ENCODE measurements at places on chromosomes 7 and 10.

DNA sequence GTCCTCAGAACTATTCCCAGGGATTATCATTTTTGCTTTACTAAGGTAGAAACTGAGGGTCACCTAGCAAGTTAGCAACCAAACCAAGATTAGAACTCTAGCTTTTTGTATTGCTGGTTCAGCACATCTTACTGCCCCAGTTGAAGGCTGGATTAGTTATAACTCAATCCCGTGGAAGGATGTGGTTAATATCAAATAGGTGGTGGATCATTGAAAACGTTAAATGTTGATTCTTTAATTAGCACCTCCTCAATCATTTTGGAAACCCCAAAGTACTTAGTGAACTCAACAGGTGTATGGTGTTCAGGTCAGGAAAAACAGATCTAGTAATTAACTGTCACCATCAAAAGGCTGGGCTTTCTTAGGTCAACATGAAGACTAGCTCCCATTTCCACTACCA lies 152.4 kb downstream of the ARID5B start:
- no peak for DNase-seq

- no peak for DNase-seq
These were observed 19.4 kb upstream of the TNS3 start for GRCh38 chr7:47601119-47601880.

DNA sequence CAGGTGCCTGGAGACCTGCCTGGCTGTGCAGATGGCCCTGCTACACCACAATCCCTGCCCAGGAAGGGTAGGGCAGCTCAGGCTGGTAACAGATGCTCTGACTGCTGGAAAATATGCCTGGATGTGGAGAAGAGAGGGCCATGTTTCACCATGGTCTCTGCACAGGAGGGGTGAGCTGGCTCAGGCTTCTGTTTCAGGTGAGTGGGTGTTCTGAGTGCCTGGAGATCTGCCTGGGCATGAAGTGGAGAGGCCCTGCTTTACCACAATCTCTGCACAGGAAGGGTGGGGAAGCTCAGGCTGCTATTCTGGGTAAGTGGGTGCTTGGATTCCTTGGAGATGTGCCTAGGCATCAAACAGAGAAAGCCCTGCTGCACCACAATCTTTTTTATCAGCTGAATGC lies 350.1 kb downstream of the KIF20B start:
- no peak for DNase-seq

DNA sequence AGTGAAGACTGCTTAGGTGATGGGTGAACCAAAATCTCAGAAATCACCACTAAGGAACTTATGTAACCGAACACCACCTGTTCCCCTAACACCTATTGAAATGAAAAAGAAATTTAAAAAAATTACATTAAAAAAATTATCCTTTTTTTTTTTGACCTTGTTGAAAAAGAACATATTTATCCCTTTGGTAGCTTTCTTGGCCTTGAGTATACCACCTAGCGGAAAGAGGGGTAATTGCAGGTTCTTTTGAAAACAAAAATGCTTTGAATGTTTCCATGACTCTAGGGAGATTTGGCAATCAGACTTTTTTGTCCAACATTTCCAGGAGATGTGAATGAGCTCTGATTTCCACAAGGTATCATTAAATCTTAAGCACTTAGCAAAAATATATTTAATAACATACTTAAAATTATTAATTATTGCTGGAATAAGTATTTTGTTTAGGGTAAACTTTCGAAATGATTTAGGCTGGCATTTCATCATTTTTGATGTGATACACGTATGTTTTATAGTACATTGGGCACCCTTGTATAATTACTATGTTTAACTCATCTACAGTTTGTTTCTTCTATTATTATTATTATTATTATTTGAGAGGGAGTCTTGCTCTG lies 47.0 kb upstream of the ELMO1 start:
- DNase-seq, result peak; percentile 4

GRCh38 chr7:123432601-123433000 lies 101.8 kb downstream of the IQUB start:
- no peak for DNase-seq

DNA sequence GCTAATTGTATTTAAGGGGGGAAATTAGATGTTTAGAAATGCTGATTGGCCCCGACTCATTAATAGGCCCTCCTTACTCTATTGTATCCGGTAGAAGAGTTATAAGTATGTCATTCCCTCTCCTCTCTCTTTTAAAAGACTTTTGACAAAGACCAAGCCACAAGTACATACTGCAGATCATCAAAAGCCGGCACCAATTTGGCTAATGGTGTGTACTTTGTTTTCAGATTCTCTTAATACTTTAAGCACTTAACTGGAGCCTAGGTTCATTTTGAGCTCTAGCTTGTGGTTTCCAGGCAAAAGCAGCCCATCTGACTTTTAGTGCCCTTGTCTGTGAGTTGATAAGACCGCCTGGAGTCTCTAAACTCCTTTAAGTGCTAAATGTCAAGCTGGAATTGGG lies 210.0 kb upstream of the LYZL1 start:
- no peak for DNase-seq

DNA sequence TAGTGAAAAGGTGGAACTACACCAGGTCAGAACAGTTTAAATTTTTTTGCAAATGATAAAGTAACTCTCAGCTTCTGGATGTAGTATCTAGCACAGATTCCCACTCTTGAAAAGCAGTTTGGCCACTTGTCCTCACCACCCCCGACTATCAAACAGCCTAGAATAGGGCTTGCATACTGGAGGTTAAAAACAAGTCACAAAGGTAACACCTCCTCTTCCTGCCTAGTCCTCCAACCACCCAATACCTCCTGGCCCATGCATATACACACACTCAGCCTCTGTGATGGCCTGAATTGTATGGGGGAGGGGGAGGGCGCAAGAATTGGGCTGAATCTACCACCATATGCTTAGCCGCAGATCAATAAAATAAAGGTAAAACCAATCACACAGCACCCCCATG lies 5.7 kb downstream of the SKAP2 start:
- no peak for DNase-seq

DNA sequence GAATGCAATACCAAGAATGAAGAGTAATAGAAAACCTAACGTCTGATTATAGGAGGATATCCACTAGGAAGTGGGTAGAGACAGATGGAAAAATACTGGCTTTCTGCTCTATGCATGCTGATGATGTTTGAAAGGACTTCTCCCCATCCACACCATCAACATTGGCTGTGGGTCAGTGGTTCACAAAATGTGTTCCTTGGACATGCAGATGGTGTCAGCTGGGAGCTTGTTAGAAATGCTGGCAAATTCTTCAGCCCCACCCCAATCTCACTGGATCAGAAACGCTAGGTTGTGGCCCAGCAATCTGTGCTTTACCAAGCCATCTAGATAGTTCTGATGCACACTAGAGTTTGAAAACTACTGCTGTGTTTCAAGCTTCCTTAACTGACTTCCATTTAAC lies 164.1 kb downstream of the PPP1R17 start:
- no peak for DNase-seq

DNA sequence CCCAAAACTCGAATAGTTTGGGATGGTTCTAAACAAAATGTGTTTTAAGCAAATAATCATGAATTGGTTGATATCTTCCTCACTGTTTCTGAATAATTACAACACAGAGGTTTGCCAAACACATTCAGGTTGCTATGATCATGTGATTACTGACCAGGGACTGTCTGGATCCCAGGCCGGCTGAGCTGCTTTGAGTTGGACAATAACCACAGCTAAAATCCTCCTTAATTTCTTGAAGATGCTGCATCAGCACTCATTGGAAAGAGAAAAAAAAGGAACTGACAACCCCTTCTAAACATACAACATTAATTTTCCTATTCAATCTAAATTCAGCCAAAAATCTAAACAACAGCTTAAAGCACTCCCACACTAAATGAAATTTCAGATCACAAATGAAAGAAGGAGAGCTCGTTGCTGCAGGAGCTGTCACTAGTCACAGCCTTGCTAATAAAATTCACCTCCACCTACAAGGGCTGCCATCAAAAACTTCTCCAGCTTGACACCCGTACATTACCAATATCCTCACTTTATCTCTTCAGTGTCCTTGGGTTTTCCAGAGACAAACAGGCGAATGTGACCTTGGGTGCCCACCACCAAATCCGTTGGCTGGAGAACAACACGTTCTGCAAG lies 560.2 kb downstream of the KCNMA1 start:
- no peak for DNase-seq

GRCh38 chr10:22752272-22752889 lies 38.0 kb upstream of the PIP4K2A start:
- no peak for DNase-seq

DNA sequence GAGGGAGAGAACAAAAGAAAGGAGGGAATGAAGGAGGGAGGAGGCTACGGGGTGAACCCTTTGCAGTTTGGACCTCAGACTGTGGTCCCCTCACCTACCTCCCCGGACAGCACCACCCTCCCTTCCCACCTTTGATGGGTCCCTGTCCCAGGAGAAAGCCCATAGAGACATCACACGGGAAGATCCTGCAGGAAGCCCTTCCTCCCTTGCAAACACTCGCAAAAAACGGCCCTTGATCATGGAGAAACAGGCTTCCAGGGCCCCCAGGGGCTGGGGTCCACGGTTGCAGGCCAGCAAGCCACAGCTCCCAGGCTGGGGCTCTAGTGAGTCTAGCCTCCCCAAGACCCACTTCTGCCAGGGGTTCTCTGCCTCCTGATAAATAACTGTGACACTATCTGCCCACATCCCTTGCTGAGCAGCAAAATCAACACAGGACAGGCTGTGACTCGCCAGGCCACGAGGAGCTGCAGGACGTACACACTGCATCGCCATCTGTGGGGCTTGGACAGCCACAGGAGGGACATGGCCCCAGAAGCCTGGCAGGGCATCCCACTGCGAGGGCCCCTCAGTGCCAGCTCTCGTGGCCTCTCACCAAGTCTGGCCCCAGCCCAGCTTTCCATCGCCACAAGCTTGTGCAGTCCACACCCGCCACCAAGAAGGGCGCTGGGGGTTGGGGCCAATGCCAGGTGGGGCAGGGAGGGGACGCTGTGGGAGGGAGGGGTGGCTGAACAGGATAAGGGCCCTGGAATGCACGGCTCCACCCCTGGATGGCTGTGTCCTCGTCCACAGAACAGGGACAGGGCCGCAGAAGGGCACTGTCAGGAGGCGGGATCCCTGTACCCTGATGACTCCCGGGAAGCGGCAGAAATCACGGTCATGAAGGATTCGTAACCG lies 34.2 kb downstream of the PDGFA start:
- no peak for DNase-seq

GRCh38 chr7:18975689-18976280 lies 141.7 kb downstream of the TWIST1 start:
- no peak for DNase-seq

DNA sequence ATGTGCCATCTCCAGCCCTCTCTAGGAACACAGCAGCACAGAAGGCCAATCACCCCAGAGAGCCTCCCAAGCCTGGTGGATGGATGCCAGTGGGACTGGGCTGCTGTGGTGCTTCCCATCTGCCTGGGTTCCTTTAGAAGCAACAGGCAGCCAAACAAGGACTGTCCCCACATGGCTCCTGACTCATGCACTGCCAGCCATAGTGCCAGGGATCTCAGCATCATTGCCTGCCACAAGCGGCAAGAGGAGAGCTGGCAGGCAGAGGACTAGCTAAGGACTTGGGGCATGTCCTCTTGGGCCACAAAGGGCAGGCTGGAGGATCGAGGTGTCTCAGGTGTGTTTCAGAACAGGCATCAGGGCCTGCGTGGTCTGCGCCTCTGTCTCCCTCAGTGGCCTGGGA lies 23.4 kb upstream of the FIGNL1 start:
- DNase-seq, result no peak

- DNase-seq, result no peak
These were observed 58.2 kb downstream of the ENTPD1 start for GRCh38 chr10:95814011-95814727.

GRCh38 chr7:129635300-129636029 lies 23.9 kb downstream of the NRF1 start:
- DNase-seq, result no peak

GRCh38 chr10:25614652-25615051 lies 319.4 kb upstream of the MYO3A start:
- DNase-seq, result no peak

GRCh38 chr7:156001496-156002260 lies 189.4 kb upstream of the SHH start:
- DNase-seq, result no peak

DNA sequence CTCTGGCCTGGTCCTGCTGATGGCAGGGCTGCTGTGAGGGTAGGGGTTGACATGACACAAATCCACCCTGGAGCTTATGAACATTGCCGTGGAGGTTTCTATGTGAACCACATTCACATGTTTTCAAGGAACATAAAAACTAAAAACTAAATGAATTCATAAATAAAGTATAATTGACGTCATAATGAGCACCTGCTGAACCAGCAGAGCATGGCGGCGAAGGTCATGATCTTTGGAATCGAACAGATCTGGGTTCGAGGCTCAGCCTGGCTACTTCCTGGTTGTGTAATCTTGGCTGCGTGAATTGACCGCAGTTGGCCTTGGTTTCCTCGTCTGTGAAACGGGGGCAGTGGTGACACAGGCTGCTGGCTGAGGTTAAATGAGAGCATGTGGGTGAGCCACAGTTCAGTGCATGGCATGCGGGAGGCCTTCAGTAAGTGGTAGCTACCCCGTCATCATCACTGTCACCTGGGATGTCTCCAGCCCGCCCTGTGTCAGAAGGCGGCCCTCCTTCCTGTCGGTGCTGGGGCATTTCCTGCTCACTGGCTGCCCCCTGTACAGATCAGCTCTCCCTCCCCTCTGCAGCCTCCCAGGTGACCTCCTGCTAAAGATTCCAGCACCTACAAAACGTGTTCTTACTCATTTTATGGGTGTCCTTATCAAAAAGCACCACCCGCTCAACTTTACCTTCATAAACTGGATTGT lies 190.3 kb upstream of the SHH start:
- no peak for DNase-seq

DNA sequence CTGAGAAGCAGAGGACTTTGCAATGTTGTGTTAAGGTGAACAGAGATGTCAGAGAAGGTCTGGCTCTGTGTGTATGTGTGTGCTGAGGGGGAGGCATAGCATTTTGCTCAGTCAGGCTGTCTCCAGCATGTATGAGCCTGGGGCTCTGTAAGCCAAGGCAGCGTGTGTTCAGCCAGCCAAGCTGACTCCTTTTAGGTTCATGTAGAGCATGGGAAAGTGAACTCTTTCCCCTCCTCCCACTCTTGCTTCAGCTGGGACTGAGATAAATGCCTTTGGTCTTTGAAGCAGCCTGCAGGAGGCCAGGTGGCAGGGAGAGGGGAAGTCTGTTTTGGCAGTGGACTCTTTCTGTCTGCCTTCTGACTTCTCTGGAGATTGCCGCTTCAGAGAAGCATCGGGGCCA lies 3.8 kb downstream of the SFXN2 start:
- no peak for DNase-seq

- no peak for DNase-seq
These were observed 213.5 kb upstream of the TMEM229A start for GRCh38 chr7:124246262-124246863.

All from right renal cortex interstitium (tissue), 3 donors.